ENCODE measurements at places on chromosomes 11 and 22.

DNA sequence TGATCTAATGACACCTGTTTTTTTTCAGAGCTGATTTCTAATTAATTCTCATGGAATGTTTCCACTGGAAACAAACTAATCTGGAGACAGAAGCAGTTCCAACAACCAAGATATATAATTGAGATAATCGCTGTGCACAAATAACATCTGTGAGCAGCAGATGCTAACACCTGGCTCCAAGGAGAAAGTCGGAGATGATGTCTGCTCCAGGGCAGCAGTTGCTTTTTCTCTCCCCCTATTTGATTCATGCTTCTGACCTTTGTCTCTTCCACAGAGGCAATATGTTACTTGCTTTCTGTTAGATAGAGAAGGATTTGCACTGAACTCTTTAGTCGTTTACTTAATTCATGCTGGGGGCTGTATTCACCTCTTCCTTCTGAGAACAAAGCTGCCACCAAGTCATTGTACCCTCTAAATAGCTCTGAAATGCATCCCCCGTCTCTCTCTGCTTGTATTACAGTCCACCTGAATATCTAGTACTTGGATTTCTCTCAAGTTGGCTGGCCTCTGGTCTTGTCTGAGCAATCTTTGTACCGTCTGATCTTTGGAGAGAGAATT lies 187.4 kb downstream of the MYO18B start:
- DNase-seq, result no peak

DNA sequence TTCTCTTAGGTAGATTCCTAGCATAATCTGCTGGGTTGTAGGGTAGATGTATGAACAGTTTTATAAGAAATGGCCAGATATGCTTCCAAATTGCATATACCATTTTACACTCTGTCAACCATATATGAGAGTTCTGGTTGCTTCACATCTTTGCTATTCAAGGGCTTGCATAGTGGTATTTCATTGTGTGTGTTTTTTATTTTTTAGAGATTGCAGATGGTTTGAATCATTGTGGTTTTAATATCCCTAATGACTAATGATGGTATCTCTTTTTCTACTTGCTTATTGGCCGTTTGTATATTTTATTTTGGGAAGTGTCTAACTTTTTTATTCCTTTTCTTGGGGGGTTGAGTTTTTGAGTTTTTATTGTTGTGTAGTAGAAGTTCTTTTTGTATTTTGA lies 26.9 kb downstream of the RNF214 start:
- DNase-seq, result no peak

GRCh38 chr11:102666331-102666957 lies 39.1 kb downstream of the MMP27 start:
- DNase-seq, result peak; percentile 70

GRCh38 chr11:60065801-60066200 lies 9.3 kb downstream of the MS4A3 start:
- no peak for DNase-seq

GRCh38 chr22:24315367-24315966 lies 44.8 kb downstream of the SPECC1L start:
- DNase-seq, result no peak

- no peak for DNase-seq
These were observed 119.9 kb downstream of the MIAT start for GRCh38 chr22:26777156-26777801.

DNA sequence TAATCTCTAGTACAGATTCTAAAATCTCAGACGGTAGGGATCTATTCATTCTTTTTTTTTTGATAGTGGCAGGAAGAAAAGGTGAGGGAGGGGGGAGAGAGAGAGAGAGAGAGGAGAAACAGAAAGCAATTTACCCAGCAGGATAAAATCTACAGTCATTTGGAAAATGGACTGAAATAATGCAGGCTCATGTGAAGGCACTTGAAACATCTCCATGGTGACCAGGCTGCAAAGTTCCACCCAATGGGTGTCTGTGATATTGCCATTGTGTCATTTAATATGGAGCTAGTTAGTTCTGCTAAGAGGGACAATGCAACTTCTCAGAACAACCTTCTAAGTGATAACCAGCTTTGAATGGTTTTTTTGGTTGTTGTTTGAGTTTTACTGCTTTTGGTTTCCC lies 165.2 kb upstream of the RAG2 start:
- no peak for DNase-seq

DNA sequence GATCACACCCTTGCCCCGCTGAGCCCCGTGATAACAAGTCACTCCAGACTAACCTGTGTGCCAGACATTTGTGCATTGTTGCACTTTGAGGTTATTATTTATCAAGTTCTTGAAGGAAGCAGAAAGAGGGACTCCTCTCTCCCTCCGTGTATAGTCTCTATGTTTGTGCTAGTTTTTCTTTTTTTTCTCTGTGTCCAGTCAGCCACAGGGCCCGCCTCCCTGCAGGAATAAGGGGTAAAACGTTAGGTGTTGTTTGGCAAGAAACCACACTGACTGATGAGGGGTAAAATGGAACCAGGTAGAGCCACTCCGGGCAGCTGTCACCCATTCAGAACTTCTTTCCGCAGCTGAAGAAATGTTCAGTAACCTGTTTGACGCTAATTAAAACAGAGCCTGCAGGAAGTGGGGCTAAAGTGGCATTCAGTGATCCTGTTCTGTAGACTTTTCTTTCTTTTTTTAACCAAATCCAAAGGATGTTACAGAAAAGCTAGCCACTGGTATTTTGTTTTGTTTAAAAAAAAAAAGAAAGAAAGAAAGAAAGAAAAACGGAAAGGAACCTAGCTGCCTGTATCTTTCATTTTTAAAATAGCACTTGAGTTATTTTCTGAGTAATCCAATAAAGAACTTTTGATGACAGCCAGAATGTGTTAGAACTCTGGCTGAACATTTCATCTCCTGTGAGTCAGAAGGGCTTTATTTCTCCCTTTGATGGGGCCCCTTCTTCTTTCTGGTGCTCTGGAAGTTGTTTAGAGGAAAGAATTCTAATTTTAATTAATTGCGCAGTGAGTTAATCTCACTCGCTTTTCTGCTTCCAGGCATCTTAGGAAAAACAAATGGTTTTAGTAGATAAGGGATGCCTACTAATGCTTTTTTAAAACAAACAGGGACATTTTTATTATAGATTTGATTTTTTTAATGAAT lies 58.2 kb downstream of the COMMD9 start:
- no peak for DNase-seq

DNA sequence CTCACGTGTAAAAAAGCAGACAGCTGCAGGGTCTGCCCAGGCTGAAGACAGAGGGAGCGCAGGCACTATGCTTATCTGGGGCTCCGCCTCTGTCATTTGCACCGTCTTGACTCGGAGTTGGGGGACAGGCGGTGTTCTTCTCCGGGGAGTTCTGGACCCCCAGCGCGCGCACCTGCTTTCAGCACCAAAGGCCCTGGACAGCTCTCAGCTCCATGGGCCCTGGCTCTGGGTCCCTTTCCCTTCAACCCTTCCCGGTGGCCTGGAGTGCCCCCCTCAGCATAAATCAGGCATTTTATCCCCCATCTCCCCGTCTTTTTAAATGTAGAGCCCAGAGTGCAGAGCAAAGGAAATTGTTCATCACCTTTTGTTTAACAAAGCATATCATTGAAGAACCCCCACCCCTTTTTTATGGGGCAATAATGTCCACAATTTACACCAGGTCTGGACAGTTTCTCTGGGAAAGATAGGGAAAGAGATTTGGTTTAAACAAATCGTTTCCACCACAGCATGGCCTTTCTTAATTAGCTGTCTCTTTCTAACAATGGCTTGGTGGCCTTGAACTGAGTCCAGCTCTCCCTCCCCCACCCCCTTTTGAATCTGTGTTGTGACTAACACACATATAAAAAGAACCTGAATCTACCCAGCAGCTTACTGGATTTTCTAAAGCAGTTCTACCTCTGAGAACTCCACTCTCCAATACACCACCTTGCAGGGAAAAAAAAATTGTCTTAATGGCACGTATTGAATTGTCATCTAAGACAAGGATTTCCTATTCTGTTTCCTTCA lies 1.7 kb downstream of the SEZ6L start:
- no peak for DNase-seq

- no peak for DNase-seq
These were observed at the start of gene OR6A2 for GRCh38 chr11:6799402-6799801. Gene OR6A2, minus strand, starts transcription at chr11:6799689. Its CDS starts 3,981 bp downstream, at chr11:6795708.

DNA sequence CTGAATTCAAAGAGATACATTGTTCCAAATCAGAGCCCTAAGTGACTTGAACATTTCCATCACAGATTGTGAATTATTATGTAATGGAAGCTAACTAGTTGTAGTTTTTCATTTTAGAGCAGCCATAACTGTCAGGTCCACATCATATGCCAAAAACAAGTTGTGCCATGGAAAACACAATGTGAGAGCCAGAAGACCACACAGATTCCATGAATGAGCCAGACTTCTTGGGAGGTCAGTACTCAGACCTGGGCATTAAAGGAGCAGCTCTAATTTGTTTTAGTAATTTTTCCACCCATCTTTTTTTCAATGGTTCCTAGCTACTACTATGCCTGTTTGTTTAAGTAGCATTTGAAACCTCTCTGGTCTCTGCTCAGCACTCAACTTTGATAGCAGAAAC lies 279.4 kb downstream of the FAT3 start:
- no peak for DNase-seq

DNA sequence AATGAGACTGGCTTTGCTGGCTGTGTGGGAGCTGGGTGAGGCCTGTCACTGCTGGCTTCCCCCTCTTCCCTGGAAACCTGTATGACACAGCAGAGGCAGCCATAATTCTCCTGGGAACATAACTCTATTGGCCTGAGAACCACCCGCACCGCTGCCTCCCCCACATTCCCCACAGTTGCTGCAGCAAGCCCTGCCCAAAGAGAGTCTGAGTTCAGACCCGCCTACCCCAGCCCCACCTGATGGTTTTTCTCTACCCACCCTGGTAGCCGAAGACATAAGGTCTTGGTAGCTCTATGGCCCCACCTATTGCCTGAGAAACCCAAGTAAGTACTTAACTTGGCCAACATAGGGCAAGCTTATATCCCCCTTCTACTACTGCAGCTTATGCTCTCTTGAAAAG lies 174.8 kb downstream of the C11orf91 start:
- DNase-seq, result no peak
